ENCODE measurements at places on chromosomes 5 and 9. TPM values are rescaled to one million over a fixed set of nuclear protein-coding genes. Genes with fewer than 3 reads are reported as not detected.

Gene INSYN2B
- 0.05 TPM for polyA plus RNA-seq

Gene PCDHB13
- polyA plus RNA-seq = 2.4 TPM

Gene CAMK2A
- polyA plus RNA-seq = 96.2 TPM

Gene ZNF454
- polyA plus RNA-seq = 3.7 TPM

GRCh38 chr5:114237766-114238165 lies 124.1 kb upstream of the KCNN2 start:
- DNase-seq = no peak

- no peak for DNase-seq
These were observed 4.5 kb downstream of the TSTD2 start for GRCh38 chr9:97628668-97629067.

GRCh38 chr5:177434437-177434836 lies 8.0 kb downstream of the GRK6 start:
- no peak for DNase-seq

DNA sequence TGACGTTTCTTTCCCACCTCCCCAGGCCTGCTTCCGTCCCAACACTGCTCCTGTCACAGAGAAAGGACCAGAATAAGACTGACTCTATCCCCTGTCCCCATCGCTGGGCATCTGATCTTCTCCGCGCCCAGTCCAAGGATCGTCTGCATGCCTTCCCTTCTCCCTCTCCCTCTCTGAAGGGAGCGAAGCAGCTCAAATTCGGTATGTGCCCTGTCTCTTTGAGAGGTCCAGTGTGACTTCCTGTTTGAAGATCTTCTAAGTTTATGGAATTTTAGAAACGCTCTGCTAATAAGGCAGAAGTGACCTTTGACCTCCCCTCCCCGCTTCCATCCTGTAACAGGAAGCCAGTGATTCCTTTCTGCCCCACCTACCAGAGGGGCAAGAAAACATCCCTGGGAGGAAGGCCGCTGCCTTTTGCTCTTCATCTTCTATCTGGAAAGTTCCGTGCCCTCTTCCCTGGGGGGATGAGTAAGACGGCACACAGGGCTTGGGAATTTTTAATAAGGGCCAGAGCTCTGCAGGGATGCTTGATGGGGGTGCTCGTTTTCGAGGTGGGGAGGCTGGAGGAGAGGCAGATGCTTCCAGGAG lies 40.7 kb upstream of the RNU6ATAC start:
- no peak for DNase-seq

DNA sequence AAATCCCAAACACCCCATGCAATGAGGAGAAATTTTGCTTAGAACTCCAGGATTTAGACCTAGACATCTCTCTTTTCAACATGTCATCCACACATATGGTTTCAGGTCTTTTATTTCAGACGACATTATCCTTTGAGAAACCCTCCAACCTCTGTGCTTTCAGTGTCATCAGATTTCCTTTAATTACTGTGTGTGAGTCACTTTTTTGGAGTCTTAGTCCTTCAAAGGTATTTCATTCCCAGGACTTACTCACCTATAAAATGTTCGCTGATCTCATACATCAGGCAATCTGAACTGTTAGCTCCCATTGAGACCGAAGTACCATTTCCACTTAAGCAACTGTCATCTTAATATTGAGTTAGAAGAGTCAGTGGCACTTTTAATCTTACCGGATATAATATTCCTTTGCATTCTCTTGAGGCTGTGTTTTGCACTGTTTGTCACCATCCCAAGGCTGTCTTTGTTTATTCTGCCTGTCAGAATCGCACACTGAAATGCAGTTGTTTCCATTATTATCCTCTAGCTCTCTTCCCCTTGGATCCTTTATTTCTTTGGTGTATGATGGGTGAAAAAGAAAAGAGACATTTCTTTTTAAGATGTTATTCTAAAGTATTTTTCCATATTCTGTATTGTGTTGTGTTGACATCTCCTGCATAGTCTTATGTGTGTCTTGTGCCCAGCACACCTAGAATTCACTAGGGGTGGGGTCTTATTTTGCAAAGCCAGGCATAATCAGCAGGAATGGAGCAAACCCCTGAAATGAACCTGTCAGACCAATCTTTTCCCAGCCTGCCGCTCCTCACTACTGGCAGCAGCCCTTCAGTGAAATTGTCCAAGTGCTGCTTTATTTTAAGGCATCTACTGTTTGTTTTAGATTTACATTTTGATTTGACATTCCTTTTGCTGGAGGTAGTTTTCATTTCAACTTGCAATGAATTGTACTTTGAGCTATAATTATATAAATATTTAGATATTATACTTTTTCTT lies 155.4 kb downstream of the PAM start:
- DNase-seq = no peak

DNA sequence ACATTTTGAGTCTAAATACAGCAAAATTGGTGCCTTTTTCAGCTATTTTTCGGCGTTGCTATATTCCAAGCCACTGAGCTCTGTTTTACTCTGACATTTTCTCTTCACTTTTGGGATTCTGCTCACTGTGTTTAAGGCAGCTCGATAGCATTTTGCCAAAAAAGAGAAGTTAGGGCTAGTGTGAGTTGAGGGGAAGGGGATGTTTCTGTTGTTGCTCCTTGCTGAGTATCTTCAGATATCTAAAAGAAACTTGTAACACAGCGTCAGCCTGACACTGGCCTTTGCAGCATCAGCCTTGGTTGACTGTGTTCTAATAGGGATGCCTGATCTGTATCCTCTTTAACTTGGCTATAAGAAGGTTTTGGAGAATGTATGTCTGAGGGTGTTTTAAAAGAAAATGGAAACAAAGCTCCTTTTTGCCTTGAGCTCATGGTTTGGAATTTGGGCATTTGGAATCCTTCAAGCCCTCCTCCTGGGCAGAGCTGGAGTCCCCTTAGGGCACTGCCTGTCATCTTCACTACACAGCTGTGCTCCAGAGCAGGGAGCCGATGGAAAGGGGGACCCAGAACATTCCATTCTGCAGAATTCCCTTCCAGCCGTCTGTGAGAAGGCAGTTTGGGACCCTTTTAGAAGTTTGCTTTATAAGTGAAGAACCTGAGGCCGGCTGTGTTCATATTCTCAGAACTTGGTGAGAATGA lies 63.0 kb downstream of the EXOSC2 start:
- no peak for DNase-seq

DNA sequence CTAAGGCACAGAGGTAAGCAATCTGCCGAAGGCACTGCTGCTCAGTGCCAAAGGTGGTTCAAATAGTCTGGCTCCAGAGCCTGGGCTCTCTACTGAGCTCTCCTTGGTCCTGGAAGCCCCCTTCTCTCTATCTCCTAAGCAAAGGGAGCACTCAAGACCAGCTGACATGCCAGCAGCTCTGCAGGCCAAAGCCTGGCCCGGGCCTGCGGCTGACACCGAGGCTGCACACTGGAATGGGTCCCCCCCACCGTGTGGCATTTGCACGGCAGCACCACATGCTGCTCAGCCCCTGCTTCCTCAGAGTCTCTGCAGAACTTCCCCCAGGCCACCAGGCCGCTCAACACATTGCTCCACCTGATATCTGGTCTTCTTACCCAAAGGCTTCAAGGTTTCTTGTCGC lies 57.8 kb upstream of the GOLPH3 start:
- no peak for DNase-seq

DNA sequence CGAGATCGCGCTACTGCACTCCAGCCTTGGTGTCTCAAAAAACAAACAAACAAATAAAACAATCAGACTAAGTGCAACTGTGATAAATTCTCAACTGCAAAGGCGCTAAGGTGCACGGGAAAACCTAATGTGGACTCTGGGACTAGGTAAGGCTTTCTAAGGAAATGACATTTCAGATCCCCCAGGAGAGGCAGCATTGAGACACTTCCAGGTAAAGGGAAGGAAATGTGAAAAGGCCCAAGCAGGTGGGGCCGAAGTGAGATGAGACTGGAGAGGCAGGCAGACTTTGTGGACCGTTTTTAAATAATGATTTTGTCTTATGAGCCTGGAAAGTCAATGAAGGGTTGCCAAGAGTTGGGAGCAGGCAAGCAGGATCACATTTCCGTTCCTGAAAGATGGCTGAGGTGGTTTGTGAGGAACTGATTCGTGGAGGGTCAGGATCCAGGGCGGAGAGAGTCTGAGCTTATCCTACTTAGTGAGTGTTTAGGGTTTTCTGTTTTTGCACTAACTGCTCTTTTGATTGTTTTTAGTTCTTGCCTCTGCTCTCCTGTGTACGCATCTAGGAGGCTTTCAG lies 2.0 kb upstream of the APBA1 start:
- DNase-seq = no peak

DNA sequence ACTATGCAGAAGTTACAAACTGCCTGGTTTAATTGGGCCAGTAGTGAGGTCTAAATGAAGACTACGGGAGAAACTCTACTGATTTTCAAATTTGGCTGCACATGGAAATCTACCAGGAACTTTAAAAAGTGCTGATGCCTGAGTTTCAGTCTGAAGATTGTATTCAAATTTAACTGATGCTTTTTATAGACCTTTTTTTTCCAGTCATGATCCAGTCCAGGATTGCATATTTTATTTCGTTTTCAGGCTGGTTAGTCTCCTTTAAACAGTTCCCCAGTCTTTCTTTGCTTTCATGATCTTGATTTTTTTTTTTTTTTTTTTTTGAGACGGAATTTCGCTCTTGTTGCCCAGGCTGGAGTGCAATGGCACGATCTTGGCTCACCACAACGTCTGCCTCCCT lies 23.7 kb upstream of the SPZ1 start:
- no peak for DNase-seq

DNA sequence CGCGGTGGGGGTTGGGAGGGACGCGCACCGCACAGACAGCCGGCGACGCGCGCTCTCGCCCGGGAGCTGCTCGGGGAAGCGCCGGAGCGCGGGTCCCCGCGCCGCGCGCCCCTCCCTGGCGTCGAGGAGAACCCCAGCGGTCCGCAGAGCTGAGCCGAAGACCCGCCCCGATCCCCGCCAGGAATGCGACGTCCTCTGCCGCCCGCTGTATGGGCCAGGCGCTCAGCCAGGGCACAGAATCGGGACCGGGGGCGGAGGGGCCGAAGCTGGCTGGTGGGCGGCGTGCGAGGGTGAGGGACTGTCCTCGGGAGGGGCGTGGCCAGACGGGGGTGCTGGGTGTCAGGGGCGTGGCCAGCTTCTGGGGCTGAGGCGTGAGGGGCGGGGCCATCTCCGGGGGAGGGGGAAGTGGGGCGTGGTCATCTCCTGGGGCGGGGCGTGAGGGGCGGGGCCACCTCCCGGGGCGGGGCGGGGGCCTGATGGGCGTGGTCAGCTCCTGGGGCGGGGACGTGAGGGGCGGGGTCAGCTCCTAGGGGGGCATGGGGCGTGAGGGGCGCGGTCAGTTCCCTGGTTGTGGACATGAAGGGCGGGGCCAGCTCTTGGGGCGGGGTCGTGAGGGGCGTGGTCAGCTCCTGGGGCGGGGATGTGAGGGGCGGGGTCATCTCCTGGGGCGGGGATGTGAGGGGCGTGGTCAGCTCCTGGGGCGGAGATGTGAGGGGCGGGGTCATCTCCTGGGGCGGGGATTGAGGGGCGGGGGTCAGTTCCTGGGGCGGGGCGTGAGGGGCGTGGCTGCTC lies 965 bp downstream of the PTGDS start:
- no peak for DNase-seq

DNA sequence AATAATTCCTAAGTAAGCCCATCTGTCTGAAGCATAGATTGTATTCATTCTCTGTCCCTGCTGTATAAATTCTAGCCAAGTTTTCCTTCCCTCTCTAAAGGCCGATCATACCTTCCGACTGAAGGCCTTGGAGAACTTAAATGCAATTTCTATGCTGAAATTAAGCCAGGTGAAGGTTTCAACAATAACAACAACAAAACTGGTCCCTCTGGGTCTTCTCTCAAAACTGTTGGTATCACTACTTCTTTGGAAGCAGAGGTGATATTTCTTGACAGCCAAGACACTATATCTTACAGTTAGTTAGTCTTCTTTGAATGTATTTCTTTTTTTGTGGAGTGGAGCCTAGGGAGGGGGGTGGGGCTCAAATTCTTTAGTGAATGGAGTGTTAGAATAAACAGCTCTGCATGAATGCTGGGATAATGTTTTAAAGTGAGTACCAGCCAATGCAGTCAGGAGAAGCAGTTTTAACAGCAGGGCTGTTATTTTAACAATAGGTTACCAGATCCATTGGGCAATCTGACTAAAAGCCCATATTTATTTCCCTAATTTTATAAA lies 508.9 kb downstream of the EBF1 start:
- DNase-seq = no peak
